ENCODE measurements at places on chromosomes 3 and 15.

GRCh38 chr3:148546959-148547358 is 150.7 kb upstream of the AGTR1 start:
- no peak for DNase-seq

DNA sequence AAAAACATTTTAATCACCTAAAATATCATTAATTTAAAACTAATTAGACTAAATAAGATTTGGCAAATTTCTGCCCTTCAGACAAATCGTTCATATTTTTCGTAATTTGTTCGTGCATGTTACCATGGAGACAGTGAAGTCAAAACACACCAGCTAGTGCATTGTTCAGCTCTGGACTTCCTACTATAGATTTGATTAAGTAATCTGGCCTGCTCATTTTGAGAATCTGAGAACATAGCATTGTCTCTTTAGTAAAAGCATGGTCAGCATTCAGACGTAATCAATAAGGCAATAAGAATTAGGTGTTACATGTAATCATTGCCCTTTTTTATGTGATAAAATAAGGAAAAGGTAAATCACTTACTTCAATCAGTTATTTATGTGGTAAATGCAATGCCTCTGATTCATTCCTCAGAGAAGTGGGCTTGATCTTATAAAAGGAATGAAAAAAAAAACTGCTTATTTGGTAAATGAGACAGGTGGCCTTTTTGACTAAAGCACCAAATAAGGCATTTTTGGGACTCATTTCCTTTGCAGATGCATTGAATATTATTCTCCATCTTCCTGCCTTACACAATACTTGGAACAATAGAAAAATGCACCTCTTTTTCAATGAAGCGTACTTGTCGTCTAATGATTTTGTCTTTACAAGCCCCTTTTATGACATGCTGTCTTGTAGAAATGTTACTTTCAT is 84.5 kb upstream of the FNDC3B start:
- DNase-seq = no peak

DNA sequence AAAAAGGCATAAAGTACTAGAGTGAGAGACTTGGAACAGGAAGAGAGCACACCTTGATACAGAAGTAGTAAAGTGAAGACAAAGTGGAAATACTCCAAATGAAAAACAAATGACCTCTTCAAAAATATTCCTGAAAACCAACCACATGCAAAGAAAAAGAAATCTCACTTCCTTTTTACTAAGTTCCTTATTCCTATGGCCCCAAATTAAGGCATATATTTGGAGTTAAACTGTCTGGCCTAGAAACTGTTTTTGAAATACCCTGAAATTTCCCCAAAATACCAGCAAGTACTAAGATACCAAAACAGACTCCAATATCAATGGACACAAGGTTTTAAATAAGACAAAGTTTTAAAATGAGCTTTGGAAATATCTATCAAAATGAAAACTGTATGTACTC is 58.2 kb downstream of the ZNF148 start:
- DNase-seq = no peak

GRCh38 chr3:355622-356021 is 159.1 kb downstream of the CHL1 start:
- DNase-seq = no peak
